ENCODE measurements at places on chromosomes 6 and 20. TPM values are rescaled to one million over a fixed set of nuclear protein-coding genes. Genes with fewer than 3 reads are reported as not detected.

Gene CFAP61
- 4.0 TPM for total RNA-seq

Gene WFDC6
- not detected for total RNA-seq

Gene ITCH
- total RNA-seq: 88.5 TPM

Gene SLC35F1
- total RNA-seq: 68.7 TPM

Gene BTBD3
- total RNA-seq: 74.4 TPM

Gene CALHM6
- 8.5 TPM for total RNA-seq
